Panc1 (cell line): ENCODE measurements at places on chromosomes 4 and X. TPM values are rescaled to one million over a fixed set of nuclear protein-coding genes. Genes with fewer than 3 reads are reported as not detected.

DNA sequence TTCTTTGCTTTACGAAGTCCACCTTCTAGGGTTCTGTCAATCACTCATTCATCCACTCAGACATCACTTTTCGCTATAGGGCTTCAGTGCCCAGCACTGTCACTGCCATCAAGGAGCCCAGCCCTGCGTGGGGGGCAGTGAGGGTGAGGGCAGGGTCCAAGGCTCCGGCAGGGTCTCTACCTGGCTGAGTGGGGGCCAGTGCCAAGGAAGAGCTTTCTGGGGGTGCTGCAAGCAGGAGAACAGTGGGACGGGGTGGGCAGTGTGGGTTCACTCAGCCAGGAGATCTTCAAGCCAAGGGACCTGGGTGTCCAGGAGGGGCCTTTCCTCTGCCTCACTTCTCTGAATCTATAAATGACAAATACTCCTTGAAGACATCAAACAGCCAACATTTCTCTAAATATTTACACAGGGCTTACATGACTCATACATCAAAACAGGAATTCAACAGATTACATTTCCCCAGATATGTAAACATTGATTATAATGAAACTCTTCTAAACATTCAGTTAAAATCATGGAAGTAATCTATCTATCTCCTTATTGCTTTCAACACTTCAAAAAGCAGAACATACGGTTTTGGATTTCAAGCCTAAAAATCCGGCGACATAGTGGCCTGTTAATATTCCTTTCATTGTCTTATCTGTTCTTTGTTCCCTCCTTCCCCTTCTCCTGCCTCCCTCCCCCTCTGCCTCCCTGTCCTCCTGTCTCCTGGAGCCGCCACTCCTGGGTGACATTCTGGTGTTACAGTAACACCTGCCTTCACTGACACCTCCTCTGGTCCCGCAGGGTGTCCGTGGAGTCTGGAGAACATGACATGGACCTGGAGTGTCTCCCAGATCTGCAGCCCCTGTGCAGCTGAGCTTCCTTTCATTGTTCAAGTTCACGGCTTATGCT is 94.4 kb upstream of the ADRA2C start:
- no peak for DNase-seq

DNA sequence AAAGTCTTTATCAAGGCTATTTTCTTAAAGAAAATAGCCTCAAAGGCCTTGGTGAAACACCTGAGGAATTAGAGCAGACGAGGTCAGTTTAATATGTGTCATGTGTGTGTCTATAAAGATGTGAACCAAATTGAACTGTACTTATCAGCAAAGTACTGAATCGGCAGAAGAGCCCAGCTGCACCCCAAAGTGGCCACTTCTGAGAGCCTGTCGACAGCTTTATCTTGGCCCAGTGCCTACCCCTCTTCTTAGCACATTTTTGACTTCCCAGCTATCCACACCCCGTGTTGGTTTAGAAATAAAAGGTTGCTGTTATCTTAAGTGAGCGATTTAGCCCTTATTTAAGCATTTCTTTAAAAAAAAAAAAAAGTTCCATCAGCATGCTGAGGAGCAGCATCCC is 329.7 kb downstream of the FBXW7 start:
- DNase-seq, result no peak

DNA sequence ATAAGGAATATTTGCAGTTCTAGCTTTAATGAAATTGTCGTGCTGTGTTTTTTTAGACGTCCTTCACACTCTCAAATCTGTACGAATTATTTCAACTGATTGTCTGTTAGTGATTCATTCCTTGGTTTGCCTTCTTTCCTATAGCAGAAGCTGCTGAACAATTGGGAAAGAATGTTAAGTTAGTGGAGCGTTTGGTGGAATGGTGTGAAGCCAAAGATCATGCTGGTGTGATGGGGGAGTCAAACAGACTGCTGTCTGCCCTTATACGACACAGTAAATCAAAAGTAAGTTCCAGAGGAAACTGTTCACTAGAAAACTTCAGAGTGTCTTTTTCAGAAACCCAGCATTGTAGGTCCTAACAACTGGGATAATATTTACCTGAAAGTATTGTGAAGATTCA is 159.9 kb downstream of the RAP1GDS1 start:
- DNase-seq, result no peak

DNA sequence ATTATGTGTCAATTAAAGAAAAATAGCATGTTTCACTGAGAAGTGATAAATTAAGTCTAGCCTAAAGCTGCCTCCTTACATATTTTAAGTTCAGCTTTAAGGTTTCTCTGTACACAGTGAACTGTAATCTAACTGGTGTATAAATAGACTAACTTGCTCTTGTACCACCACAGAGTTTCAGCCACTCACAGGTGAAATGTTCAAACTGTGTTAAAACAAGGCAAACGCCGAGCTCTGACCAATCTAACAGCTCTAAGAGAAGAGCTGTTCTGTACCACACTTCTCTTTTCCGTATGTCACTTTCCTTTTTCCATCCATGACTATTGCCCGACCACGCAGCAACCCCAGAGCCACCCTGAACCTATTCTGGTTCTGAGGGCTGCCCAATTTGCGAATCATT is 64.5 kb downstream of the DCHS2 start:
- DNase-seq, result no peak

GRCh38 chr4:8067945-8068896 is 90.4 kb downstream of the ABLIM2 start:
- no peak for DNase-seq

- DNase-seq, result no peak
Observed at GRCh38 chrX:53449632-53450031, 15.5 kb upstream of the HSD17B10 start.

- no peak for DNase-seq
Observed at GRCh38 chr4:184392316-184392715, 82.0 kb downstream of the IRF2 start.

DNA sequence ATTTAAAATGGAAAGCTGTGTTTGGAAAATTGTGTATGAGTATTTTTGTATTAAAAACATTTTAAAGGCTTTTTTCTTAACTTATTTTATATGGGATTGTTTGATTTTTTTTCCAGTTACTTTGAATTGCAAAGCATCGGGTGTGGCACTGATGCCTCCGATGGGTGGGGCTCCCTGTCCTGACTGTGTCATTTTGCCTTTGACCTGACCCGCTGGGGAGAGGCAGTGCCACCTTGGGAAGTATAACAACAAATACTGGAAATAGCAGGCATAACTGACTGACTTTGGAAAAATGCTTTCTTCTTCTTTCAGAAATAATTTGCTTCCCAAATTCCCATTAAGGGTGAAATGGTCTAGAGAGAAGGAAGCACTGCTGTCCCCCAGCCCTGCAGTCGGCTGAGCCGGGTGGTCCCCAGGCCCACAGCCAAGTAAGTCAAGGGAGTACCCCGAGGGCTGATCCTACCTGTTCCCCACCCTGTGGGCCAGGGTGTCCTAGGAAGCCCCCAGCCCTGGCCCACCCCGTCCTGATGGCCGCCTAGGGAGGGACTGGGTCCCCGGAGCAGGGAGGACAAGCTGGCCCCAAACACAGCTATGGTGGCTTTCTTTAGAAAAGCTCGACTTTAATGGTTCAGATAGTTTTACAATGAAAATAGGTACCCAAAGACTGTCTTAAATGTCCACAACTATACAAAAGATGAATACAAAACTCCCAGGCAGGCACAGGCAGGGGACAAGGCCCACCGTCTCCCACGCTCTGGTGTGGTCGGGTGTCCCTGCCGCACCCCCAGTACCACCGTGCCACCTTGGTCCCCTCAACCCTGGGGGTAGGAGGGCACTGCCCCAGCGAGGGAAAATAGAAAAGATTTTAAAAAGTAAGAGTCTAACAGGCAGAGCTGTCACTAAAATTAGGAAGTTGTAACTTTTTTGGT is 26.4 kb downstream of the NELFA start:
- DNase-seq, result no peak

DNA sequence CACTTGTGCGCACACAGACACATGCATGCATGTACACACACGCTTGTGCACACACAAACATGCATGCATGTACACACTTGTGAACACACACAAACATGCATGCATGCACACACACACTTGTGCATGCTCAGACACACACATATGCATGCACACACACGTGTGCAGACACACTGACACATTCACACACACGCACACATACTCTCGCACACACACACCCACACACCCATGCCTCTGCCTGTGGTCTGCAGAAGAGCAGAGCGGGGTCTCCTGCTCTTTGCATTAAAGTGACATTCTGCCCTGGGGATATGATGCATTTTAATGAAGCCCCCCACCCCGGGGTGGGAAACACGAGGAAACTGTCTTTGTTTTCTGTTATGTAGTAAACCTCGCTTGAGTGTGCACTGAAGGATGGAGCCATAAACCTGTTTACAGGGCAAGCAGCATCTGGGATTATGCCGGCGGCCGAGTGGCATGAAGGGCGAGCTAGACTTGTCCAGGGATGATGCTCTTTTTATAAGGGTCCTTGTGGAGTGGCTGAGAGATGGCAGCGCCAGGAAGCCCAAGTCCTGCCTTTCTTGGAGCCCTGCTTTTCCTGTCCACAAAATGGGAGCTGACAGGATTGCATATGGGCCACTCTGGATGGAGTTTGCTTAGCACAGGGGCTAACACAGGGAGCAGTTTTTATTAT is 17.8 kb downstream of the PSAPL1 start:
- DNase-seq, result no peak

- no peak for DNase-seq
Observed at GRCh38 chr4:143424276-143424675, 87.6 kb downstream of the GAB1 start.

GRCh38 chr4:16627999-16628398 is 270.4 kb downstream of the LDB2 start:
- DNase-seq, result no peak

GRCh38 chrX:44020693-44021092 is 47.5 kb upstream of the NDP start:
- DNase-seq, result no peak

- no peak for DNase-seq
Observed at GRCh38 chrX:110036162-110037033, 33.5 kb downstream of the TMEM164 start.

GRCh38 chr4:153466949-153467896 is 1.1 kb downstream of the TMEM131L start:
- no peak for DNase-seq

GRCh38 chr4:33566649-33567048 is 2677.7 kb downstream of the ARAP2 start:
- no peak for DNase-seq

Gene SUPT20HL2
- not detected for total RNA-seq

Gene SATL1
- not detected for total RNA-seq

Gene HGFAC
- 0.59 TPM for total RNA-seq

Gene FOXR2
- total RNA-seq, result not detected

Gene SHOX
- not detected for total RNA-seq

Gene MTMR8
- total RNA-seq, result 1.3 TPM
